ENCODE measurements at places on chromosomes 5 and 9.

DNA sequence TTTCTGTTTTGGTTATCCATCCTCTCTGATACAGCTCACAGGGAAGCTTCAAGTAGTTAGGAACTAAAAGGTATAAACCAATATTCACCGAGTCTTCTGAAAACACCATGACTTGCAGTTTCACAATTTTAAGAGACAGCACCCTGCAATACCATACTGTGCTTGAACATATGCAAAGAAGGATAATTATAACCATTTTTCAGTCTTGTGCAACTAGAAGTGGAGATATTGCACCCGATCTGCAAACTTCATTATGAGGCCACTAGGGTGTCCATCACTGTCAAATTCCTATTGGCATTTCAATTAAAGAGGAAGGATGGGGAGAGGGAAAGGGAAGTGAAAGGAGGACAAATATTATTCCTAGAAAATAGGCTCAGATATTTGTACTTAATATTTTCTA lies 32.4 kb upstream of the CEP120 start:
- no peak for DNase-seq

GRCh38 chr5:132420706-132421272 lies 51.3 kb downstream of the SLC22A5 start:
- DNase-seq = no peak

- no peak for DNase-seq
Measured at GRCh38 chr5:124401476-124402143, 344.8 kb downstream of the ZNF608 start.

GRCh38 chr5:24226479-24226878 lies 418.3 kb downstream of the CDH10 start:
- DNase-seq = no peak

DNA sequence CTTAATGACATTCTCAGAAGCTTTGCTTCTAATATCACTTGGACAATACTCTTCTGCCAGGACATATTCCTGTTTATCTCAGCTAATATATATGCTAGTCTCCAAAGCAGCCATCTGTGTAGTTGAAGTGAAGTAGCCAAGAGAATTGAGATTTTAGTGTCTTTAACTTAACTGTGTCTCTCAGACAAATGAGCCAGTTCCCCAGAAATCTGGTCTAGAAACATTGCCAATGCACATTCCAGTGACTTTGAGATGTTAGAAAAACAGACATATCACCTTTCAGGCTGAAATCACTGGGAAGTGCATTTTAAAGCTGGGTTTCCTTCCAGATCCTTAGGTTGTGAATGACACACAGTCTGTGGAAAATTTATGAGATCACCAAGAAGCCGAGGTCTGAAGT lies 114.6 kb downstream of the MTX3 start:
- no peak for DNase-seq

GRCh38 chr5:119255571-119256356 lies 100.1 kb upstream of the TNFAIP8 start:
- no peak for DNase-seq

- no peak for DNase-seq
Measured at GRCh38 chr5:141515141-141515540, 26.3 kb downstream of the PCDHGC5 start.

DNA sequence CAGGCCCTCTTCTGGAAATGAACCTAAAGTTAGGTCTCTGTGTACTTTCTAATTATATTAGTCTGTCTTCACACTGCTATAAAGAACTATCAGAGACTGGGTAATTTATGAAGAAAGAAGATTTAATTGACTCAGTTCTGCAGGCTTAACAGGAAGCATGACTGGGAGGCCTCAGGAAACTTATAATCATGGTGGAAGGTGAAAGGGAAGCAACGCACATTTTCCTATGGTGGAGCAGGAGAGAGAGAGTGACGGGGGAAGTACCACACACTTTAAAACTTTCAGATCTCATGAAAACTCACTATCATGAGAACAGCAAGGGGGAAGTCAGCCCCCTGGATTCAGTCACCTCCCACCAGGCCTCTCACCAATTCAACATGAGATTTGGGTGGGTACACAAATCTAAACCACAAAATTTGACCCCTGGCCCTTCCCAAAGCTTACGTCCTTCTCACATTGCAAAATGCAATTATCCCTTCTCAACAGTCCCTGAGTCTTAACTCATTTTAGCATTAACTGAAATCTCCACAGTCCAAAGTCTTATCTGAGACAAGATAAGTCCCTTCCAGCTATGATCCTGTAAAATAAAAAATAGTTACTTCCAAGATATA lies 40.7 kb downstream of the TRIP13 start:
- DNase-seq = no peak

DNA sequence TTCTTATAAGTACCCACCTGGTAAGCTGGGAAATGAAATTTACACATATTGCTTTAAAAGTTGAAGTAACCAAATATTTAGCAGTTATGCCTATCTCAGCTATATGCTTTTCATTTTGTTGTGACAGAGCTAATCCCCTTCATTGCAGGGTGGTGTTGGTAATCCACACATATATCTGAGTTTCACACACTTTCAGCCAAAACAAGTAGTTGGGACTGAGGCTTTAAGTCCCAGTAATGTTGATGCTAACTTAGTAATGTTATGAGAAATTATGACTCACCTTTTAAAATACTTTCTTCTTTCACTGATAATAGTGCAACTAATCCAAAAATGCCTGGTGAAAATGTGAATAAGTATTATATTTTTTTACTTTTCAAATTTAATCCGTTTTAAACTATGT lies 19.2 kb upstream of the RICTOR start:
- DNase-seq = no peak

DNA sequence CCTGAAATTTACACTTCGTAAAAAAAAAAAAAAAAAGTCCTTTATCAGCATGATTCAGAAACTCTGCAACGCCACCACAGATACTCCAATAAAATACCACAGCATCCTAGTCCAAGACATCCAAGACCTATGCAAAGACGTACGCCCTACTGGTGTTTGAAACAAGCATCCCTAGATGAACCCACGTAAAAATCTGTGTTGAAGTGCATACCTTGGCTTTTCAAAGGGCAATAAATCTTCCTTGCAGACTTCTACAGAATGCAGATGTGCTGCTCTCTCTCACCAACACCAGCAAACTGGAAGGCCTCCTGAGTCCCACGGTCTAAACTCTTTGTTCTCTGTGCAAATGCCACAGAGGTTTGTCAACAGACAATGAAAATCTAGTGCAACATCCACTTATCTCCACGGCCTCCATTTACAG lies 38.8 kb downstream of the MYO10 start:
- no peak for DNase-seq

GRCh38 chr5:128574041-128574440 lies 36.0 kb upstream of the FBN2 start:
- DNase-seq = no peak

- no peak for DNase-seq
Measured at GRCh38 chr9:92746567-92747458, 17.8 kb downstream of the BICD2 start.

DNA sequence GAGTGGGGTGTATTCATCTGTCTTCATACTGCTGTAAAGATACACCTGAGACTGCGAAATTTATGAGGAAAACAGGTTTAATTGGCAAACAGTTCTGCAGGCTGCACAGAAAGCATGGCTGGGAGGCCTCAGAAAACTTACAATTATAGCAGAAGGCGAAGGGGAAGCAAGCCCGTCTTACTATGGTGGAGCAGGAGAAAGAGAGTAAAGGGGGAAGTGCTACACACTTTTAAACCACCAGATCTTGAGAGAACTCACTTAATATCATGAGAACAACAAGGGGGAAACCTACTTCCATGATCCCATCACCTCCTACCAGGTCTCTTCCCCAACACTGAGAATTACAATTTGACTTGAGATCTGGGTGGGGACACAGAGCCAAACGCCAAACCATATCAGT lies 12.5 kb upstream of the NREP start:
- DNase-seq = no peak

GRCh38 chr5:132830436-132831094 lies at the start of gene SHROOM1:
Gene SHROOM1, minus strand, starts transcription at chr5:132830647. Its CDS starts 4,507 bp downstream, at chr5:132826140.
- DNase-seq = no peak

GRCh38 chr9:127923771-127924170 lies 6.8 kb downstream of the PIP5KL1 start:
- no peak for DNase-seq

- no peak for DNase-seq
Measured at GRCh38 chr5:44637916-44638869, 170.6 kb upstream of the MRPS30 start.

GRCh38 chr9:91126761-91127445 lies 234.8 kb downstream of the AUH start:
- DNase-seq = no peak

DNA sequence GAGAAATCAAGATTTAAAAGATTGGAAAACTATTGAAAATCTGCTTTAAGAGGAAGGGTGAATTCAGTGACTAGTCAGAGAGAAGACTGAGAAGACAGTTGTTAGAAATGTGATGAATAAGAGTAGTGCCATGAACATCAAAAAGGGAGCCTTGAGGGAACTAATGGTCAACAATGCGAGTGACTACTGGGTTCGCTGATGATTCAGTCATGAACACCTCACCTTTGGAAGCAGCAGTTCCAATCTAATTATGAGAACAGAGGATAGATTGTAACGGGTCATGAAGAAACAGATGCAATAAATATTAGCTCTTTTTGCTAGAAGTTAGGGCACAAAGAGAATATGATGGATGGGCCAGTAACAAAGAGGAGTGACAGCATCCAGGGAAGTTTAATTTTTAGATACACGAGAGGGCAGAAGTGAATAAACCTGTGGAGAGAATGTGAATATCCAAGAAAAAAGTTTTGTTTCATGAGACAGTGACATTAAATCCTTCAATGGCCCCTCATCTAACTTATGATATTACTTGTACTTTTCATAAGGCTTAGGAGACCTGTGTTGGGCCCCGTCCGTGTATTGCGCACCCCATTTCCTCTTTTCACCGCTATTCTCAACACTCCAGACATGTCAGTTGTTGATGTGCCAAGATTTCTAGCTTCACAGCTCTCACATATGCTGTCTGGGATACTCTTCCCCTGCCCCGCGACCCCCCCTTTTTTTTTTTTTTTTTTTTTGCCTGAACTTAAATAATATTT lies 23.5 kb upstream of the IFNE start:
- no peak for DNase-seq

GRCh38 chr5:174464504-174465165 lies 259.7 kb upstream of the MSX2 start:
- DNase-seq = no peak

DNA sequence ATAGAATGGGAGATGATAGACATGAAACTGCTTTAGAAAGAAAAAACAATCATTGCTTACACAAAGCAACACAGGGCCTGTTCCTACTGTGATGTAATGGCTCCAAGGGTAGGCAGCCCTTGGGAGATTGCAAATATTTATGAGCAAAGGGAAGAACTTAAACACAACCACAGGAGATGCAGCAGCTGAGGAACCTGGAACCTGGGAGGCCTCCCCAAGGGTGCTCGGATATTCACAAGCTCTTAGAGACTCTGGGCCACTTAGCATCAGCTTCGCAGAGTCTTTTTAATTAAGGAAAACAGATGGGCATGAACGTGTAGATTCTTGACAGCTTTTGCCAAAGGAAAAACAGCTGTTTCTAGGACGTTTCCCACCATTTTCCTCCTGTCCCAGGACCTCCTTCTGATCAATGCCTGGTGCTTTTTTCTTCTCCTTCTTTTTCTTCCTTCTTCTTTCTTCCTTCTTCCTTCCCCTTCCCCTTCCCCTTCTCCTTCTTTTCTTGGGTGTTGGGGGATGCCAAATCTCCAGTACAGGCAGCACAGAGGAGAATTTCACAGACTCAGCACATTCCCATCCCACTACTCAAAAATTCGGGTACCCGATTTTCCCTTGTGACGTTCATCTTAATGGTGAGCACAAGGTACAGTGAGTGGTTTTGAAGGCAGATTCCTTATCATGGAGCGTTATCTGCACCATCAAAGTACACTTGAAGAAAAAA lies 28.1 kb upstream of the TCF7 start:
- DNase-seq = no peak

- no peak for DNase-seq
Measured at GRCh38 chr5:180121826-180122413, 50.4 kb upstream of the RNF130 start.

DNA sequence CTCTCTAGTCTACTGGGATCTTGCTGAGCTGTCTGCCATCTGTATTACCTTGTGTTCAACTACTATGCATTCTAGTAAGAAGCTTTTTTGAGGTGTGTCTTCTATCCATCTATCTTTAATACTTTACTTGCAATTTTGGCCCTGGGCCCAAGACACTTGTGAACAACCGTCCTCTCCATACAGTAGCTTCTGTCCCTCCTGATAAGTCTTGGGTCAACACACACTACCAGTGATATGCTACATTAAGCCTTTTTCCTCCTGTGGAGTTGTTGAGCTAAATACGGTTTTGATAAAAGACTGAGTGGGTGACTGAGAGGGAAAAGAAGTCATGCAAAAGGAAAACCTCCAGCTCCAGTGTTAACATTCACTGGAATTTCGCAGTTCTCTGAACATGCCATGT lies 133.3 kb upstream of the PCA3 start:
- no peak for DNase-seq

GRCh38 chr5:73119451-73120157 lies 771 bp upstream of the TMEM171 start:
- no peak for DNase-seq

GRCh38 chr5:55994495-55994997 lies at the start of gene IL6ST:
Gene IL6ST, minus strand, starts transcription at chr5:55994963. Its CDS starts 18,685 bp downstream, at chr5:55976278.
- no peak for DNase-seq

- no peak for DNase-seq
Measured at GRCh38 chr5:8012131-8012977, 143.4 kb downstream of the MTRR start.

DNA sequence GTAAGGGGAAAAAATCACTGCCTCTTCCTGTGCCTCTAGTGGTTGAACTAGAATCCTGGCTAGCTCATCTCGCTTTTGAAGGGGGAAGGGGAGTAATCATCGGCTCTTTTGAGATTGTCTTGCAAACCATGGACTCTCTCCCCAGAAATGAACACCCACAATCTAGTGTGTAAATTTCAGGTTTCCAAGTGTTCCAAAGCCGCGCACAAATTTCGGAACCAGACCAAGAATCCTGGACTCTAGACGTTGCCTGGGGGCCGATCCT lies 4.9 kb upstream of the FOXE1 start:
- no peak for DNase-seq

DNA sequence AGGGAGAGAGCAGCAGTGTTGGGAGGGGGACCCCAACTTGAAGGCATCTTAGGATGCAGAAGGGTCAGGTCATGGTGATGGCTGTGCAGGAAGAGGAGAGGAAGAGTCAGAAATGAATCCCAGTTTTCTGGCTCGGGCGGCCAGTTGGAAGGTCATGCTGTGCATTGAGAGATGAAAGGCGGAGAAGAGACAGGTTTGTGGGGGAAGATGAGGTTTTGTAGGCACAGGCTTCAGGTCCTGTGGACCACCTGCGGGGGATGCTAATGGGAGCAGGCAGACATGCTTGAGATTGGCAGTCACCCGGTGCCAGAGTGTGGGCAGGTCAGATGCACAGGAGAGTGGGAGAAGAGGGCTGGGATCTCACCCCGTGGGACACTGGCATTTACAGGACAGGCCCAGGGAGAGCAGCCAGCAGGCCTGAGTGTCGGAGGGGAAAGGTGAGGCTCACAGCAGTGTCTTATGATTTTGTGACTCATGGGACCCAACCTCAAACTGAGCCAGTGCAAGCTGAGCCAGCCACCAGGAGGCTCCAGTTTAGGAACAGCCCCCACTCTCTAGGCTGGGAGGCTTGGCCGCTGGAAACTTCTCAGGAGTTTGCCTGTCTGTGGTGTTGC lies 17.5 kb downstream of the STXBP1 start:
- no peak for DNase-seq

GRCh38 chr5:68522863-68523262 lies 307.3 kb downstream of the PIK3R1 start:
- no peak for DNase-seq

Measured in T-helper 1 cell (primary cell).